ENCODE measurements at places on chromosomes 1 and 21.

DNA sequence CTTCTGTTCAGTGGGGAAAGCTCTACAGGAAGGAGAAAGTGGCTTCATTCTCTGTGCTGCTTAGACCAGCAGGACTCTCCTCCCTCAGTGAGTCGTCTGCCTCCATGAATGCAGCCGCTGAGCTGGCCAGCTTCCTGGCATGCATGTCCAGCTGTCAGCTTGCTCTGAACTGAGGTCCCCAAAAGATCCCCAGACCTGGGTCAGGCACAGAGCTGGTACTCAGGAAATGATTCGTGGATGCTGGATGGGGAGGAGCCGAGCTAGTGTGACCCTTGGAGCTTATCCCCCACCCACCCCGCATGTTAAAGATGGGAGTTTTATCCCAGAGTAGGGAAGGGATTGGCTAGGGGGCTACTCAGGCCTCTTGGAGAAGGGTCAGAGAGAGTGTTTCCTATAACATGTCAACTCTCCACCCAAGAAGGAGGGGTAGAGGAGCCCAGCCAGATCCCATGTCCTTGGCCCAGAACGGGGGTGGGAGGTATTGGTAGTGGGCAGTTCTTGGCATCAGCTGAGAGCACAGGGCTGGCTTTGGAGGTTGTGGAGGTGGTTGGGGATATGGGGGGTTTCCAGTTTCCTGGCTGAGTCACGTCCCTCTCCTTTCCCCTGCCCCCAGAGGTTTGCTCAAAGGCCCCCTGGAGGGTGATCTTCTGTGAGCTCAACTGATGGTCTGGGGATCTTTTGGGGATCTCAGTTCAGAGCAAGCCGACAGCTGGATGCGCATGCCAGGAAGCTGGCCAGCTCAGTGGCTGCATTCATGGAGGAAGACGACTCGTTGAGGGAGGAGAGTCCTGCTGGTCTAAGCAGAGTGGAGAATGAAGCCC, 110.1 kb downstream of the FOXD2 start:
- DNase-seq = no peak

DNA sequence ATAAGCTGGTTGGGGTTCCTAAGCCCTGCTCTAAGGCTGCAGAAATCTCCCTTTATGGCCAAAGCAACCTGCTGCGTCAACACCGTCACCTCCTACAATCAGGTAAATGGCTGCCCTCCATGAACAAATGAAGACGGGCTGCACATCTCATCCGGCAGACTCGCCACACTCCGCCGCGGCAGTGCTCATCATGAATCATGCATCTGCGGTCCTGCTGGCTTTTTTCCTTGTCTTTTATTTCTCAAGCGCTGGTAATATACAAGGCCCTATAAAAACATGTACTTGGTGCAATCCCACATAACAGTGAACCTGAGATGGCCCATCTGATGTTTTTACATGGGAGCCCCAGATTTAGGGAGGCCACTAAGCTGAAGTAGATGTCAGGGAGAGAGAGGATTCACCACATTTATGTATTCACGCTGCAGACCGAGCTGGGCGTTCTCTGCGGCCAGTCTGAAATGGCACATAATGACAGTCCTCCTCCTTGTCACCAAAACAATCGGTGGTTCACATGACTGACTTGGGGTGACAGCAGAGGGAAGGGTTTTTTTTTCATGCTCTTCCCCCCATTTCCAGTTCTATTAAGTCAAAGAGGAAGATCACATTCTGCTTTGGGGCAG, 91.6 kb downstream of the KAZN start:
- no peak for DNase-seq

- no peak for DNase-seq
Observed at GRCh38 chr1:205962821-205963221, 19.6 kb upstream of the SLC26A9 start.

- DNase-seq = no peak
Observed at GRCh38 chr1:182476625-182477024, 26.7 kb downstream of the RGSL1 start.

- DNase-seq = no peak
Observed at GRCh38 chr21:33855190-33855589, 60.4 kb downstream of the ATP5PO start.

DNA sequence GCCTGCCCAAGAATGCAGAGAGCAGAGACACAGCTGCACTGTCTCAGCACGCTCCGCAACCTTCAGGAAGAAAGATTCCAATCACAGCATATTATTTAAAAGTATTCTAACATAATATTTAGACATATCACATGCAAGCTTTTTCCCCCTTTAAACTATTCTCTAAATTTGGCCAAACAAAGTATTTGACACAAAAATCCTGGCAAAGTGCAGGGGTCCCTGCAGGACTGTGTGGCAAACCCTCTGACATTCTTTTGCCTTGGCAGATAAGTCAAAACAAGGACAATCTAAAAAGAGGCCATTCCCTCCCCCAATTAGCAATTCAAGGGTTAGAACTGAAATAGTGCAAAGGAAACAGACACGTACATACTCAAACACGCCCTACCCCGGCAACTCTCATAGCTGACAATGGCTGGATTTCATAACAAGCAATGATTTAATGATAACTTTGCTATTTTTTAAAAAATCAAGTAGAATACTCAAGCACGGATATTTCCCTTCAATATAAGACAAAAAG, 225.3 kb downstream of the MRPL39 start:
- no peak for DNase-seq

DNA sequence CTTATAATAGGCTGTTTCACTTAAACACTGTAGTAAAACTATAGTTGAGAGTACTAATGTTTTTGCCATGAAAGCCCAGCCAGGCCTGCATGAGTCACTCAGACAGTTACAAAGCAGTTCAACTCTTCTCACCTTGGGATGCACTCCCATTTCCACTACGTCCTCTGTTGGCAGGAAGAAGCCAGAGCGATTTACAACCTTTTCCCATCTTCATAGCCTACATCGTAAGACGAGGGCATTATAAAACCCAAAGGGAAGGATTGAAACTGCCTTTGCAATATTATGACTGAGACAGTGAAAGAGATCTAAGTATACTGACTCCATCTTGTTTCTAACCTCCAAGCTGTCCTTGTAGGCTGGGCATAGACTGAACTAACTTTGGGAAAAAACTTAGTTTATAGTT, 71.8 kb upstream of the CSF1 start:
- DNase-seq = no peak

GRCh38 chr1:91066538-91066937, 44.7 kb upstream of the ZNF644 start:
- DNase-seq = no peak

DNA sequence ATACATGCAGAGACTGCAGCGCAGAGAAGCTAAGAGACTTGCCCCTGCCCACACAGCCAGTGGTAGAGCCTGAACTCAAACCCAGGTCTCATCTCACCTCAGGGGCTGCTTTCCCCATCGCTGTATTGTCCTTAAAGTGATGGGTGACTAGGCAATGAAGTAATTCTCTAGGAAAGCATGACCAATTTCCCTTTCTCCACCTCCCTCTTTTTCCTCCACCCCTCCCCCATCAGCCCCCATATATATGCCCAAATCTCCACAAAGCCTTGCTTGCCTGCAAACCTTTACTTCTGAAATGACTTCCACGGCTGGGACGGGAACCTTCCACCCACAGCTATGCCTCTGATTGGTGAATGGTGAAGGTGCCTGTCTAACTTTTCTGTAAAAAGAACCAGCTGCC, at the start of gene IL24:
Gene IL24 (plus strand): TSS at position 269 of the 400 bp plus-strand sequence. CDS start 390 bp downstream, outside the sequence.
- DNase-seq = no peak

DNA sequence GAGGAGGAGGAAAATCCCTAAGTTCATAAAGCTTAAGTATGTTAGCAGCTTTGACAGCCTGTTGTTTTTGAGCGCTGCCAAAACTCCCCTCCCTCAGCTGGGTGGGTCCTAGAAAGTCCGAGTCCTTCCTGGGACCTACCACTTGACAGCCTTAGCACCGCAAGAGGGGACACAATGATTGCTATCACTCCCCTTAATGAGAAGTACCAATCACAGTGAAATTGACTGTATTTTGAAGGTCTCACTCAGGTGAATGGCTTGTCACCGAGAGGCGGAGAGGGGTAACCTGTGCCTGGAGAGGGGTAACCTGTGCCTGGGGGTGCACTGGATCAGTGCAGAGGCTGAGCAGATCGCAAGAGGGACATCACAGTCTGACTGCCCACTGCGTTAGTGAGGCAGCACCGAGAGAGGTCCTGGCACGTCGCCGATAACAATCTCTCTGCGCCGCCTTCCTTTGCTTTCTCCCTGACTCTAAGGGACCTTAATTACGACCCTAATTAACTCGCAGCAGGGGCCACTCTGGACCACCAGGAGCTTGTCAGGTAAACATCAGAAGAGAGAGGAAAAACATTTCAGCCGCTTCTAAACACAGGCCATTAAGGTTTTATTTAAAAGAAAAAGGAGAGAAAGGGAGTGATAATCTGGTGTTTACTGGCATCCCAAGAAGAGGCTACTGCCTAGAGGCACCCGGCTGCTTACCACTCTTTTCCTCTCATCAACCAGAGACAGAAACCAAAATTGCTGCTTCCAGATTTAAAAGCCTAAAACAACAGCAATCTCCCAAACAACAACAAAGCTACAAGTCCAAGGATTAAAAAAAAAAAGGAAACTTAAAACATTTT, 25.7 kb upstream of the KCNK1 start:
- no peak for DNase-seq

DNA sequence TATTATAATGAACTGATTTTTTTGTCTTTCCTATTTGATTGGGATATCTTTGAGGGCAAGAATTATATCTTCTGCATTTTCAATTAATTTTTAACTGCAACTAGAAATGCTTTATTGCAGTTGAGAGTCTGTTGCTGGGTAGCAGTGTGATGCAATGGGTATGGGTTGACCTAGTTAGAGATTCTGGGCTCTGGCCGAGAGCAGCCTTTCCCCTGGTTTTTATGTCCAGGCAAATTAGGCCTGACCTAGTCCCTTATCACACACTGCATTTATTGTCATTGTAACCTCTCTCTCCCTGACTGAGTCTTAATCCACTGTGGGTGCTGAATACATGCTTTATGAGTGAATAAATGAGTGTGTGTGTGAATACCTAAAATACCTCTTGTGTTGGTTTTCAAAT, 206.4 kb upstream of the PTGFR start:
- no peak for DNase-seq

GRCh38 chr1:161046605-161047228, 940 bp upstream of the USF1 start:
- no peak for DNase-seq

DNA sequence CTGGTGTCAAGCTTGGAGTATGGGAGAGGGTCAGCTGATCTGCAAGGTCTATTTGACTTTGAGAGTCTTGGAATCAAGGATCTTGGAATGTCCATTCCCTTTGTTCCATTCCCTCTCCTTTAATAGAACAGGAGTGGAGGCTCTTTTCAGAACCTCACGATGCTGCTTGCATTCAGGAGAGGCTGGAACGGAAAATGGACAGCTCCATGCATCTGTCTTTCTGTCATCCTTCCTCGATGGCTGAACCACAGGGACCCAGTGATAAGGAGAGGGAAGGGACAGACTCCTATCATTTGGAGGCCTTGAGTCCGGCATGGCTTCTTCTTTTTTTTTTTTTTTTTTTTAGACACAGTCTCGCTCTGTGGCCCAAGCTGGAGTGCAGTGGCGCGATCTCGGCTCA, 14.9 kb upstream of the LIN28A start:
- DNase-seq = no peak

DNA sequence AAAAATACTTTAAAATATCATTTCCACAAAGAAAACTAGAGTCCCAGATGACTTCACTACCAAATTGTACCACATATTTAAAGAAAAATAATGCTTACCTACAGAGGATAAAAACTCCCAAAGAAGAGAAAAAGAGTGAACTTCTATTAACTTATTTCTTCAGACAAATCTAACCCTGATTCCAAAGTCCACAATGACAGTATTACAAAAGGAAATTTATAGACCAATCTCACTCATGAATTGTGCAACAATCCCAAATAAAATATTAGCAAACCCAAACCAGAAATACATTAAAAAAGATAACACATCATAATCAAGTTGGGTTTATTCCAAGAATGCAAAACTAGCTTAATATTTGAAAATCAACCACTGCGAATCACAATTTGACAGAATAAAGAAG, 161.4 kb upstream of the GALNT2 start:
- DNase-seq = no peak

GRCh38 chr1:226875641-226876295, 5.4 kb downstream of the PSEN2 start:
- DNase-seq = no peak

DNA sequence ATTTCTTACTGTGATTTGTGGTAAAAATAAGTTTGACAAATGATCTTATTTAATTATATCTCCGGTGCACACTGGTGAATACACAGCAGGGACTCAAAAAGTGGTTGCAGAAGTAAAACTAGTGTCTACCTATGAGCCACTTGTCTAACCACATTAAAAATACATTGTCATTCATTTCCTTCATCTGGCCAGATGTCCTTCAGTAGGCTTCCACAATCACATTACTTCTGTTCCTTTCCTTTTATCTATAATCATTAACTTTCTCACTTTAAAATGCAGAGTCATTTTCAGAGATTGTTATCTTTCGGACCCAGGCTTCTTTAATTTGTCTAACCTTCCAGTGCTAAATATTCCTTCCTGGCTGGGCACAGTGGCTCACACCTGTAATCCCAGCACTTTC, 3.0 kb downstream of the RBBP5 start:
- DNase-seq = no peak

DNA sequence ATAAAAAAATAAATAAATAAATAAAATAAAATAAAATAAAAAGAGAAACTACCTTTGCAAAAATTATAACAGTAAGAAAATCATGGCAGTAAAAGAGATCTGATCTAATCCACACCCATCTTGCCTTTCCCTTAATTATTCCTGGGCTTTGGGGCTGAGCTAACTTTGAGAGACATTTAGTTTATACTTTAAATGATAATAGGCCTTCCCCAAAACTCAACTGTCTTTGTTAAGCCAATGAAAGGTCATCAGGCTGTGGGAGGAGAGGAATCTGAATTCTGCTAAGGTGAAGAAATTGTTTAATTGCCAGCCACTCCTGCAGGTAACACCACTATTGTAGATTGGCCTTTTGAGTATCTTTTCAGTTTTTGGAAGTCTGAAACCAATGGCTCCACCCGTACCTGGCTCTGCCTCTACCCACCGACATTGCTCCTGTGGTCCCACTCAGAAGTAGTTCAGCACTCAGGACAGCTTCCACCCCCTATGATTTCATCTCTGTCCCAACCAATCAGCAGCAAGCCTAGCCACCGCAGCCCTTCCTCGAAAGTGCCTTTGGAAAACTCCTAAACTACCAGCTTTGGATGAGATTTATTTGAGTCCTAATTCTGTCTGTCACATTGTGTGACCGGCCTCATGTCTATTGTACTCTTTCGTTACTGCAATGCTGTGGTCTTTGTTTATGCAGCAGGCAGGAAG, 23.0 kb upstream of the PNRC2 start:
- DNase-seq = no peak

- peak; percentile 97 for DNase-seq
Observed at GRCh38 chr1:160062230-160062532, 7.8 kb downstream of the KCNJ10 start.

GRCh38 chr1:186966456-186966855, 137.7 kb downstream of the PLA2G4A start:
- no peak for DNase-seq

- no peak for DNase-seq
Observed at GRCh38 chr1:55284856-55285255, 69.7 kb upstream of the USP24 start.

- DNase-seq = no peak
Observed at GRCh38 chr1:37705399-37705798, 13.1 kb downstream of the CDCA8 start.

GRCh38 chr1:89918794-89919155, 76.1 kb upstream of the ZNF326 start:
- no peak for DNase-seq

- DNase-seq = no peak
Observed at GRCh38 chr1:67647036-67647798, 37.8 kb upstream of the GADD45A start.
